ENCODE measurements at places on chromosomes 16 and 17.

DNA sequence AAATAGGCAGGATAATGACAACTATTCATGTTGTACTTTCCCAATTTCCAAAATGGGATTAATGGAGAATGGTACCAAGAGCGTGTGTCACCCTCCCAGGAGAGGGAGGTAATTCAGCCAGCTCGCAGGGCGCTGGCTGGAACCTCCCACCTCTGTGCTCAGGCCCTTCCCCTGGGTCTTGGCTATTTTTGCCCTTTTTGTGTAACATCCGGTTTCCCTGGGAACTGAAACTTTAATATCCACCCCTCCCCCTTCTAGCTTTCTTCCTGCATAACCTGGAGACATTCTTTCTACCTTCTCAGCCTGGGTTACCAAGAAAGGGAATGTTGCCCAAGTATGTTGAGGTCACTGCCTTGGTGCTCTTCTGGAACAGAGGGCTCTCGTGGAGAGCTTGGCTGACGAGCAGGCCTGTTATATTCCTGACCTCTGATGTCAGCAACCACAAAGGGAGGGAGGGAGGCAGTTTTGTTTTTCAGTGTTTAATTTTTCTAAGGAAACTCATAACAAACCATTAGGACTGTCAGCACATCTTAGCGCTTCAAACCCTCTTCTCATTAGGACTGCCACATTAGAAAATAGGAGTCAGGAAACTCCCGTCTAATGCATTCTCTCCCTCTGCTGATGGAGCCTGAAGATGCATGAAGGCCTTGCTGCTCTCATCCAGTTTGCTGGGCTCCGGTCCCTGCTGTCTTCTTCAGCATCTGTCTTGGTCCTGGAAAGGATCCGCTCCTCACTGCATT, 25.6 kb downstream of the ITGB3 start:
- peak; percentile 51 for DNase-seq

- no peak for DNase-seq
Measured at GRCh38 chr16:11679941-11680911, 12.0 kb downstream of the SNN start.

DNA sequence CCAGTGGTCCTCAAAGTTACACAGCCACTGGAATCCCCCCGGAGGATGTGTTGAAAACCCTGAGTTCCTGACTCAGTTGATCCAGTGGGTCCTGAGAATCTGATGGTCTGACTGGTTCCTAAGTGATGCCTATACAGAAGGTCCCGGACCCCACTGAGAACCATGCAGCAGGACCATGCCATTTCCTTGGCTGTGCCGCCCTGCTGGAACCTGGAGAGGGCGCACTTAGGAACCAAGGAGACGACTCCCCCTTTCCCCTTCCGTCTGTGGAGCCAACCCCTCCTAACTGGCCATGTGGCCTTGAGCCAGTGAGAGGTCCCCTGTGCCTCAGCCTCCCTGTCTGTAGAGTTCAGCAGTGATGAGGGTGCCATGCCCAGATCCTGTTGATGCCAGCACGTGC, 22.0 kb downstream of the C16orf74 start:
- no peak for DNase-seq

DNA sequence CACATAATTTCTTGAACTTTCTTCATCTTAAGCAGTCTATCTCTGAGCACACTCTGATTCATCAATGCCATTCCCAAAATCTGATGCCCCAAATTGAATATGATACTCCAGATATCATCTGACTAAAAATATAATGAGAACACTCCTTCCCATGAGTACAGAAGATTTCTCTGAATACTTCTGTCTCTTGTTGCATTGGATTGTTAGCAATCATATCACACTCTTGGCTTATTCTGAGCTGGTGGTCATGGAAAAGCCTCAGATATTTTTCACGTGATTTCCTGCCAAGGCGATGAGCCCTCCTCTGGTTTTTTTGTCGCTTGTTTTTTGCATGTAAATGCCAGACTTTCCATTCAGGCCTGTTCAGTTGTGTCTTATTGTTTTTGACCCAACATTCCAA, 87.2 kb downstream of the NOG start:
- DNase-seq = no peak

DNA sequence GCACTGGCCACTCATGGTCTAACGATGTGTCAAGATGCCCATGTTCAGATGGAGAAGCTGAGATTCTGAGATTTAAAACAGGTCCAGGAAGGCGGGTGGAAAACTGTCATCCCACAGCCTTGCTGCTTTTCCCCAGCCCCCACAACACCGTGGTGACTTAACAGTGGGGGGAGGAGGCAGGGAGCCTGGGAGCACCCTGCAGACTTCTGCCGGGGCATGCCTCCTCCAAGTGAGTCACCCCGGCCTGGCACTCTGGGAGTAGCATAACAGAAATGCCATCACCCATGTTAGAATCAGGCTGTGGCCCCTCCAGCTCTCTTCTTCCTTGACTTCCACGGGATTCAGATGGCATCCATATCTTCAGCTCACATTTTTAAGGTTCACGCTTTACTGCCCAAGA, 164.8 kb downstream of the CBLN1 start:
- no peak for DNase-seq

DNA sequence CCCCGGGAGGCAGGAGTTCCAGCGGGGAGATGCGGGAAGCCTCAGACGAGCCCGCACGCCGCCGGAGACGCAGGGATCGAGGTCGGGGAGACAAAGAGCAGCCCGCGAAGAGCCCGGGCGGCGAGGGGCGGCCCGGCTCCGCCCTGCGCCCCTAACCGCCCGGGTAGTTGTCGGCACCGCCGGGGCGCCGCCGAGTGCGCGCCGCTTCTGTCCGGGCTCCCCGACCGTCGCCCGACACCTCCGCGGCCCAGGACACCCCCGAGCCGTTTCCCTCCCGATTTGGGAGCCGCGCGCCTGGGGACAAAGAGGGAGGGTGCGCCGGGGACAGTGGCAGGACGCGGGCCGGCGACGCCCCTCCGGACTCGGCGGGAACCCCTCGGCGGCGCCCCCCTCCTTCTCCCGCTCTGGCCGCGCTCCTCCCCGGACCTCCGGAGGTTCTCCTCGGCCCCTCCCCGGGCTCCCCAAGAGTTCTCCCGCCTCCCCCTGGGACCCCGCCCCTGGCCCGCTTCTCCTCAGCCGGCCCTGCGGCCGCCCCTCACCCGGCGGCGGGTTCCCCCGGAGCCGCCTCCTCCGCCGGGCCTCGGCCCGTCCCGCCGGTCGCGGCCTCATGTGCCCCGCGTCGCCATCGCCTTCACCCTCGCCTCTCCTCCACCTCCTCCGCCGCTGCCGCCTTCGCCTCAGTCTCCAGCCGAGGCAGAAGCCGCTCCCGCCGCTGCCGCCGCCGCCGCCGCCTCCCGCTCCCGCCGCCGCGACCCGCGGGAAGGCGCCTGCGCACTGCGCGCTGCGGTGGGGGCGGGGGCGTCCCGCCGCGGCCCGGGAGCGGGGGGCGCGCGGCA, at the start of gene GJC1:
GJC1 (minus strand) TSS at position 765 of the 836 bp plus-strand sequence. CDS start 24,470 bp downstream, outside the sequence.
- DNase-seq = peak; percentile 8

- no peak for DNase-seq
Measured at GRCh38 chr17:4584101-4584916, at the start of gene SMTNL2. Gene SMTNL2 (plus strand): TSS chr17:4584529. CDS start chr17:4584606, 77 bp downstream.

- no peak for DNase-seq
Measured at GRCh38 chr17:49316258-49316570, 45.8 kb downstream of the ZNF652 start.

- DNase-seq = no peak
Measured at GRCh38 chr17:1183171-1183873, 3.5 kb upstream of the ABR start.

DNA sequence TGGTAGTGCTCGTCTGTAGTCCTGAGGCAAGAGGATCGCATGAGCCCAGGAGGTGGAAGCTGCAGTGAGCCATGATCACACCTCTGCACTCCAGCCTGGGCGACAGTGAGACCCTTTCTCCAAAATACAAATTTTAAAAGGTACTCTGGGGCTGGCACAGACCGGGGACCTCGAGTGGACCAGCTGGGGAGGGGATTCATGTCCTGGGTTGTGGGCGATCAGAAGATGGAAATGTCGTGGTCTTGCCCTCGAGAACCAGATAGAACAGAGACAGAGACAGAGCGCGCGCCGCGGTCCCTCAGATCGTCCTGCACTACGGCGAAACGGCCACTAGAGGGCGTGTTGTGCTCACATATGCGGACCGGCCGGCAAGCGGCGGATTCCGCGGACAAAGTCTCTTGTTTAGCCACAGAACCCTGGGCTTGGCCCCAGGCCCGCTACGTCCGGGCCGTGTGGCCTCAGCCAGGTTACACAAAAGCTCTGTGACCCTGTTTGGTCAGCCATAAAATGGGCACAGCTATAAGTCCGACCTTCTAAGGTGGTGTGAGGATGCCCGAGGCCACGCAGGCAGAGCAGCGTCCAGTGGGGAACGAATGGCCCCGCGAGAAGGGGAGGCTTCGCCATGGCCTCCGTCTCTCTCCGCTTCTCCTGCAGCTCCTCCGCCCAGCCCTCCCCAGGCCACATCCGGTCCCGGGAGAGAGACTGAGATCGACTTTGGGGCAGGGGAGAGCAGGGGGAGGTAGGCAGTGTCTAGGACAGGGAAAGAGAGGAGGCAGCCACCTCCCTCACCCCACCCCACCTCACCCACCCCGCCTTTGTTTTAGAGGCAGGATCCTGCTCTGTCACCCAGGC, 14.6 kb upstream of the SBK1 start:
- DNase-seq = peak; percentile 84
